Right lung (tissue), 10 donors: ENCODE measurements at places on chromosomes 16 and 17.

DNA sequence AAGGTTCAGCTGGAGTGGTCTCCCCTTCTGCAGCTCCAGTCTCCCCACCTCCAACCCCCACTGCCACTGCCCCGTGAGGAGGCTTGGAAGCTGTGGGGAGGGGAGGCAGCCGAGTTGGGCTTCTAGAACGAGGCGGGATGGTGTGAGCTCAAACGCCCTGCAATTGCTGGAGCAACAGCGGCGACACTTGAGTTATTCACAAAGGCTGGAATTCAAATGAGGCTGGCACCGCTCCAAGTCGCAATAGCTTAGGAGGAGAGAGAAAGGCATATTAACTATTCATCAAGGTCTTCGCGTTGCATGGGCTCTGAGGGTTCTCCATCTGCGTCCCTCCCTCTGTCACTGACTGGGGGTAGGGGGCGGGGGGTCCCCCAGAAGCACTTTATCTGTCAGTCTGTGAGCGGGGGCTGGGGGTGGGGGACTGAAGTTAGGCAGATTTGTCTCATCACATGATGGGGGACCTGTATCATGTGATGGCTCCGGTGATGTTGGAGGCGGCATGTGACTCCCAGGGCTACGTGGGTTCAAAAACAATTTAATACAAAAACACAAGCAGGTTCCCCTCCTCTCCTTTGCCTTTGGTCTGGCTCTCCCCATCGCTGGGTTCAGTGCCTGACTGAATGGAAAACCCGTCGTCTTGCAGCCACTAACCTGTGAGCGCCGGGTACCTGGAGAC lies 70.5 kb downstream of the RBBP6 start:
- peak; percentile 49 for DNase-seq

GRCh38 chr17:30956764-30957374 lies 14.0 kb upstream of the RNF135 start:
- DNase-seq: no peak

DNA sequence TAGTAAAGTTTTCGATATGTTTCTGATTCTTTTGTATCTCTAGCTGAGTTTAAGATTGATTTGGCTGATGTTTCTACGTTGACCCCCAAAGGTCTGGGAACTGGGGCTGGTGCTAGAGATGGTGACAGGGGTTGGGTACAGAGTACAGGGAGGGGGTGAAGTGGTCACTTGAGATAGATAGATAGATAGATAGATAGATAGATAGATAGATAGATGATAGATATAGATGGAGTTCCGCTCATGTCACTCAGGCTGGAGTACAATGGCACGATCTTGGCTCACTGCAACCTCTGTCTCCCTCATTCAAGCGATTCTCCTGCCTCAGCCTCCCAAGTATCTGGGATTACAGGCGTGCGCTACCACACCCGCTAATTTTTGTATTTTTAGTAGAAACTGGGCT lies 1.8 kb upstream of the FBRS start:
- DNase-seq: no peak

GRCh38 chr16:87298857-87299465 lies 18.2 kb downstream of the C16orf95 start:
- no peak for DNase-seq

- no peak for DNase-seq
These were observed 91.0 kb downstream of the RTN4RL1 start for GRCh38 chr17:1933875-1934715.

DNA sequence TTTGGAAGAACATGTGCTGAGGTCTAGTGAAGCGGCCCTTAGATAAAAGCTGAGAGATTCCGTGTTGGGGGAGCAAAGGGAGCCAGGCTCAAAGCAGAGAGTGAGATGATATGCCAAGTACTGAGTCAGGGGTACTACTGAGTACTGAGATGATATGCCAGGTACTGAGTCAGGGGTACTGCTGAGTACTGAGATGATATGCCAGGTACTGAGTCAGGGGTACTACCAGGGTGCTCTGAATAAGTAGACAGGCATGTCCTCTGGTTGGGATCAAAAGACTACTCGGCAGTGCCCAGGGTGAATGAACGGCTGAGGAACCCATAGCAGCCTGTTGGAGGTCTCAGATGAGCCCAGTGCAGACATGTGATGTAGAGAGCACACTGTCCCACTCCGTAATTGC lies 239.0 kb downstream of the SOX9 start:
- no peak for DNase-seq

DNA sequence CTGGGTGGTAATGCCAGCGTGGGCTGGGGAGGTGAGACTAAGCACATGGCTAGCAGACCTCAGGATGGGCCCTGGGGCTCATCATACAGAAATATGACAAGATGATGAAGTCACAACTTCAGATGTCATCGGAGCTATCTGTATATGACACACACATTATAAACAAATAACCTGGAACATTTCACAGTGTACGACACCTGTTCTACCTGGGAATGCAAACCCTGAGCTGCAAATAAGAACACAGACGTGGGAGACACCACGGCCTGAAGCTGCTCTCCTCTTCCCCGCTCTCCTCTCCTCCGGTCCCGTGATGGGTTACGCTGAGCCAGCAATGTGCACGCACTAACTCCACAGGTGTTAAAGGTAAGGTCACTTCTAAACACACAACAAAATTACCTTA lies 4.9 kb downstream of the PLD6 start:
- no peak for DNase-seq

DNA sequence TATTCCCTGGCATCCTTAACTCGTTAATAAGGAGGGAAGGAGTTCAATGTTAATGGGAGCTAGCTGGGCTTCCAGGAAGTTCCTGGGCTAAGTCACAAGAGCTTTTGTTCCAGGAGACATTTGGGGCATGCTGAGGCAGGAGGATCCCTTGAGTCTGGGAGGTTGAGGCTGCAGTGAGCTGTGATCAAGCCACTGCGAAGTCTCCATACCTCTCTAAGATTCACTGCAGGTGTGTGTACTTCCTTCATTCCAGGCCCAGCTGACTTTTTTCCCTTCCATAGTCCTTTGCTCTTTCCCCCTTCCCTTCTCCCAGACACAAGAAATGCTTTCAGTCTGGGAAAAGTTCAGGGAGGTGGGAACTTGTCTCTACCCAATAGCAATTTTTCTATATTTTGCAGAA lies 489.8 kb downstream of the NPIPA7 start:
- no peak for DNase-seq

GRCh38 chr17:74775409-74776043 lies 619 bp downstream of the NAT9 start:
- no peak for DNase-seq

DNA sequence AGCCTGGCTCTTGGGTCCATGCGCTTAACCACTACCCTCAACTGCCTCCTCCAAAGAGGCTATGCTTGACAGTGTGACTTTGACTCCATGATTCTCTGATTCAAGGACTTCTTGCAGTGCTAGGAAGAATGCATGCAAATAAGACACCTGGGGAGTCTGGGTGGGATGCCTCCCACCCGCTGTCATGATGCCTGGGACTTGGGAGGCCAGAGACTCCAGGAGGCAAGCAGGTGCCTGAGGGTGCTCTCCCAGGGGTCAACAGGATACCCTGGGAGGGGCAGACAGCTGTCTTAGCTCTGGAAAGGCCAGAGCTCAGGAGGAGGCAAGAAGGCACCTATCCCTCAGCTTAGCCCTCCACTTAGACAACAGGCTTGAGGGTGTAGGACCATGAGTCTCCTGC lies 38.4 kb downstream of the SRCIN1 start:
- no peak for DNase-seq

GRCh38 chr16:83653785-83654184 lies 154.0 kb upstream of the HSBP1 start:
- DNase-seq: no peak

GRCh38 chr17:73286863-73287296 lies 24.9 kb downstream of the CDC42EP4 start:
- DNase-seq: no peak

GRCh38 chr16:59597269-59597668 lies 863.2 kb upstream of the GOT2 start:
- no peak for DNase-seq

- peak; percentile 90 for DNase-seq
These were observed 16.8 kb downstream of the HIC1 start for GRCh38 chr17:2071455-2072281.

DNA sequence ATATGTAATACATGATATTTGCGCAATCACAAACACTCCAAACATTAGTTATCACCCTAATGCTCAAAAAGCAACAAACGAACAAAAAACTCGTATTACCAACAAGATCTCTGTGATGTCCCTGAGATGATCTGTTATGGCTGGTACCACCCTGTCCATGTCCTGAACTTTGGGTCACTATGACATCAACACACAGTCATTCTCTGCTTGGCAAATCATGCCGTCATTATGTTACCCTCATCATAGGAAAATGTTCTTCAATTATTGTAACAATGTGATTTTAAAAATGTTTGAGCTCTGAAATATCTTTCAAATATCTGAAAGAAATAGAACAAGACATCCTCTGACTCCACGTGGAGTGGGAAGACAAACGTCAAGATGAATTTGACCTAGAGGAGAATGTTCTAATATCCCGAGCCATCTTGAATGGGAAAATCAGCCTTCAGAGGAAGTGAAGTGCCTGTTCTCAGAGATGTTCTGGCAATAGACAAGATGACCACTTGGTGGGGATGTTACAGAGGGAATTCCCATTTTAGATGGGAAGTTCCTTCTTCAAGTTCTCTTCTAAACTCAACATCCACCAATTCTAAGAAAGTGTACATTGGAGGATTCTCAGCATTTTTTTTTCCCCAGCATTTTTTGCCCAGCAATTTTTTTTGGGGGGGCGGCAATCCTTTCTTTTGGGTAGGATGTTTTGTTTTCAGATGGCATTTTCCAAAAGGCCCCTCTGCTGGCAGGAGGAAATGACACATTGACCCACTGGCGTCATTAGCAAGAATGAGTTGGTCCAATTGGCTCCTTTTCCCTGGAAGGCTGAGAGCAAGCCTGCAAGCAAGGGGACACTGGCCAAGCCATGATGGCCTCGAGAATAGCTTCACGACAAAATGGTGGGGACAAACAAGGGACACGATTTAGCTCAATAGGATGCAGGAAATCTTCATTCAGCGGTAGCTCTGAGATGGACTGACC lies 3.7 kb upstream of the HSD17B2 start:
- peak; percentile 58 for DNase-seq

DNA sequence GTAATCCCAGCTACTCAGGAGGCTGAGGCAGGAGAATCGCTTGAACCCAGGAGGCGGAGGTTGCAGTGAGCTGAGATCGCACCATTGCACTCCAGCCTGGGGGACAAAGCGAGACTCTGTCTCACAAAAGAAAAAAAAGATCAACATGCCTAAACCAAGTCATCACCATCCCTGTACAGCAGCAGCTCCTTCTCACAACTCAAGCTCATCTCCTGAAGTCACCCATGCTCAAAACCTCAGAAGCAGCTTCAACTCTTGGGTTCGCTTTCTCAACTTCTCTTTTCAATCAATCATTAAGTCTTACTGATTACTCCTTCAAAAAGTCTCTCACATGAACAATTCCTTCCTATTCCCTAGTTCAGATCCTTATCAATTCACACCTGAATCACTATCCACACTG lies 31.3 kb downstream of the PHLPP2 start:
- DNase-seq: no peak

DNA sequence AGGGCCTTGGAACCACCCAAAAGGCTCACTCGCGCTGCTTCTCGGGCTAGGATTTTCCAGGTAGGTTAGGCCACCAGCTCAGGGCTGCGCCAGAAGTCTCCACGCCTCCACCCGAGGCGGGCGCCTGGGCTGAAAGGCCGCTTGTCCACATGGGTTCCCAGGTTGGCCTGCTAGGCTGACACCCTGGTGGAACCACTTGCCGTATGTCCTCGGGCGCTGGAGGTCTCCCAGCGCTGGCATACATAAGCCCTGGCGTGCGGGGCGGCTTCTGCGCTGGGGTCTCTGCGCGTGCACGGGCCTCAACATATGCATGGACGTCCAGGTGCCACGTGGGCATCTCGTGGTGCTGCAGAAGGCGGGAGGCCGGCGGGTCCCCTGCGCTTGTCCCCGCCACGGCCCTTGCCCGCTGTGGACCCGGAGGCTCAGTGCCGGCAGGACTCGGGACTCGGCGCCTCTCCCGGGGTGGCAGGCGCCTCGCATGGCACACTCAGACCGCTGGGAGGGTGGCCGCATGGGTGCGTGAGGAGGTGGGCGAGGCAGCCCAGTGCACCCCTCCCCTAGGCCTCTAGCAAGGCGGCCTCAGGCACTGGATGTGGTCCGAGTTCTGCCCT lies 47.2 kb upstream of the ZNF629 start:
- DNase-seq: no peak

GRCh38 chr16:68792465-68793324 lies 50.6 kb upstream of the TANGO6 start:
- DNase-seq: no peak

DNA sequence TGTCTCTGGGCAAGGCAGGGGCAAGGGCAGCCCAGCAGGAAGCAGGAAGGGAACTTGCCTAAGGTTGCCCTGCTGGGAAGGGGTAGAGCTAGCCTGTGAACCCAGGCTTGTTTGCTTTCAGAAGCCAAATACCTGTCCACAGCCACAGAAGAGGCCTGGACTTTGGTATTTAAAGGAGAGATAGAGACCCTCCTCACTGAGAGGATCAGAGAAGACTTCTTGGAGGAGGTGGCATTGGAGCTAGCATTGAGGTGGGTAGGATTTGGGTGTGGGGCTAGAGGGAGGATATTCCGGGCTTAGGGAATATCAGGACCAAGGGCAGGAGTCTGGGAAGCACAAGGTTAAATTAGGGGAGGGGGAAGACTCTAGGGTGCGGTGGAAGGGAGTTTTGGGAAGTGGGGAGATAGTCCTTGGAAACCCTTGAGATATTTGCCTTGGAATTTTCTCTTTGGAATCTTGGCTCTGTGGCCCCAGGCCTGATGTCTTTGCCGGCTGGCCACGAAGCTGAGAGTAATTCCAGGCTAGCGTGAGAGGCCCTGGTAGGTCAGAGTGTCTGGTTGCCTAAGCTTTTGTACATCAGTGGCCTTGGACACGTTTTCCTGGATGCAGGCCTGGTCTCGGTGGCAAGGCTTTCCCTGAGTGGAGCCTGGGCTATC lies 13.1 kb upstream of the ETV4 start:
- no peak for DNase-seq

GRCh38 chr16:59733321-59733720 lies 999.2 kb upstream of the GOT2 start:
- DNase-seq: no peak

GRCh38 chr17:33970279-33970678 lies 284.8 kb upstream of the CCL2 start:
- no peak for DNase-seq

- no peak for DNase-seq
These were observed 19.1 kb downstream of the RGS9 start for GRCh38 chr17:65156185-65156834.

- no peak for DNase-seq
These were observed 28.4 kb upstream of the ZNF423 start for GRCh38 chr16:49884033-49885015.

- no peak for DNase-seq
These were observed 39.5 kb downstream of the DYNLRB2 start for GRCh38 chr16:80580109-80580832.

GRCh38 chr16:84449156-84450140 lies 55.0 kb downstream of the MEAK7 start:
- DNase-seq: no peak

GRCh38 chr17:61595418-61596186 lies 4.6 kb upstream of the NACA2 start:
- no peak for DNase-seq

- DNase-seq: no peak
These were observed 31.8 kb downstream of the MRM1 start for GRCh38 chr17:36632916-36633771.

GRCh38 chr17:27339198-27339835 lies 45.4 kb downstream of the WSB1 start:
- no peak for DNase-seq
